ENCODE measurements at places on chromosomes 12 and 14.

GRCh38 chr14:60222820-60223219 is 26.2 kb upstream of the PPM1A start:
- no peak for DNase-seq

DNA sequence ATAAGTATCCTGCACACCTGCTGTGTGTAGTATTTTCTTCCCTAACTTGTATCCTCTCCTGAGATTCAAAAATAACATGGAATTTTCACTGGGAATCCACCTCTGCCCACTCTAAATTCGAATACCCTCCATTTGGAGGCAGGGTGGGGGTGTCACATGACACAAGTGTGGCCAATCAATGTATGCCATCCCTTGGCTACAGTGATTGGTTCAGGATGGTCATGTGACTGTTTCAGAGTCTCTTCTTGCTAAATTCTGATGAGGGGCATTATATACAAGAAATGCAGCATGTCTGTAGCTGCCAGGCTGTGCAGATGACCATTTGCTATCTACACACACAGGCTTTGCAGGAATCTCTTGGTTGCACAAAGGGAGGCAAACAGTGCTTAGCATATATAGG is 86.8 kb upstream of the TMEM132C start:
- no peak for DNase-seq

GRCh38 chr14:24952851-24953666 is 96.9 kb downstream of the STXBP6 start:
- no peak for DNase-seq

- DNase-seq, result no peak
These were observed 135.2 kb upstream of the SLC38A2 start for GRCh38 chr12:46507766-46508165.

DNA sequence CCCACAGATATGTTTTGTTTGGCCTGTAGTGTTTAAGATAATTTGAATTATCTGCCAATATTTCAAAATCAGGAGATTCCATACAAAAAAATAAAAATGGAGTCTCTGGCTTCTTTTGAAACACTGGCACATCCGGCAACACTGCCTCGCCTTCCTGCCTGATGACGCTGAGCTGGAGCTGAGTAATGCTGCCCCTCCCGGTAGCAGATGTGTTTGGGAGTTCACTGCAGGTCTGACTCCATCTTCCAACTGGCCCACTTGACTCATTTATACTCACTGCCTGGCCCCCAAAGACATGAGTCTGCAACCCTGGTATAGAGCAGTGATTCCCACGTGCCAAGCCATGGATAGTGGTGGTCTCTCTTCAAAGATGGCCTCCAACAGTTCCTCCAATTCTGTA is 7.4 kb downstream of the CIT start:
- DNase-seq, result no peak

DNA sequence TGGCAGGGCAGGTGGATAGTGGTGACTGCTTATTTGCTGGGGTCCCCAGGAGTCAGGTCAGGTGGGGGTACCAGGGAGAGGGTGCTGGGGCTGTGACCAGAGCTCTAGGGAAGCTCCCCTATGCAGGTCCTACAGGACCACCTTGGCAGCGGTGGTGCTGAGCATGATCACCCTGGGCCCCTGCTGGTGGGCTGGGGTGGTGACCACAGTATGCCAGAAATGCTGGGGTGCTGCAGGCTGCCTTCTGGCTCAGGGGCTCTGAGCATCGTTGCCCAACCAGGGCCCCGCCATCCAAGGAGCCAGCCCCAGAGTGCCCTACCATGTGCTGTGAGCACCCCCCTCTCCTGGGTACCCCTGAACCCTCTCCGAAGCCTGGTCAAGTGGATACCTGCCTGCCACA is 17.5 kb upstream of the NUDT14 start:
- DNase-seq, result no peak

DNA sequence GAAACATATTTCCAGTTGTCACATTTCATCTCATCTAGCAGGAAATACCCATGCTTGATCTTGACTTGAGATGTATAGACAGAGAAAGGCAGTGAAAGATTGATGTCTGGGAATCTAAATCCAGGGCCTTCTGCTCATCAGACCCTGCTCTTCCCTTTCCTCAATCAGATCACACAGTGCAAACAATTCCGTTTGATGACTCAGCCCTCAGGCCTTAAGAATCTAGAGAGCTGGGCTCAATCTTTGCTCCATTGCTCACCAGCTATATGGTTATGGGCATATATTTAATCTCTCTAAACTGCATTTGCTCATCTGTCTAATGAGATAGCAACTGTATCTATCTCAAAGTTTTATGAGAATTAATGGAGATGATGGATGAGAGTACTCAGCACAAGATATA is 201.8 kb upstream of the CCDC196 start:
- DNase-seq, result no peak

DNA sequence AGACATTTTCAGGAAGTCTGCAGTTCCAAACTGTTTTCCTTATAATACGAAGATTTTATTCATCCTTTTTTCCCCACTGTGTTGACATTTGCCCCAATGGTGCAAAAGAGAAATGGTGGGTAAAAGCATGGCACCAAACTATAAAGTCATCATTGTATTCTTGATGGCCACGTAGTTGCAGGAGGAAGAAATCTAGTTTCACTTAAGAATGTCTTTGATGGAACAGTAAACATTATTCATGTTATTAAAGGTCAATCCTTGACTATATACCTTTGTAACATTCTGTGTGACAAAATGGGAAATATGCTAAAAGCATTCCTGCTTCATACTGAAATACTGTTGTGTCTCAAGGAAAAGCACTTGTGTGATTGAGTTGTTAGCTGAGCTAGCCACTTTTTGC is 80.1 kb downstream of the PRKCH start:
- DNase-seq, result no peak

DNA sequence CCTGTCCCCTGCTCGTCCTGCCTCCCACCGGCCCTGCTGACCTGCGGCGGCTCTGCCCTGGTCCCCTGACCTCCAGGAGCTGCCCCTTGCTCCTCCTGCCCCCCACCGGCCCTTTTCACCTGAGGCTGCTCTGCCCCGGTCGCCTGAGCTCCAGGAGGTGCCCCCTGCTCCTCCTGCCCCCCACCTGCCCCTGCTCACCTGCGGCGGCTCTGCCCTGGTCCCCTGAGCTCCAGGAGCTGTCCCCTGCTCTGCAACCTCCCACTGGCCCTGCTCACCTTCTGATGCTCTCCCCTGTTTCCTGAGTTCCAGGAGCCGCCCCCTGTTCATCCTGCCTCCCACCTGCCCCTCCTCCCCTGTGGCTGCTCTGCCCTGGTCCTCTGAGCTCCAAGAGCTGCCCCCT is 101.3 kb downstream of the TMEM121 start:
- no peak for DNase-seq

DNA sequence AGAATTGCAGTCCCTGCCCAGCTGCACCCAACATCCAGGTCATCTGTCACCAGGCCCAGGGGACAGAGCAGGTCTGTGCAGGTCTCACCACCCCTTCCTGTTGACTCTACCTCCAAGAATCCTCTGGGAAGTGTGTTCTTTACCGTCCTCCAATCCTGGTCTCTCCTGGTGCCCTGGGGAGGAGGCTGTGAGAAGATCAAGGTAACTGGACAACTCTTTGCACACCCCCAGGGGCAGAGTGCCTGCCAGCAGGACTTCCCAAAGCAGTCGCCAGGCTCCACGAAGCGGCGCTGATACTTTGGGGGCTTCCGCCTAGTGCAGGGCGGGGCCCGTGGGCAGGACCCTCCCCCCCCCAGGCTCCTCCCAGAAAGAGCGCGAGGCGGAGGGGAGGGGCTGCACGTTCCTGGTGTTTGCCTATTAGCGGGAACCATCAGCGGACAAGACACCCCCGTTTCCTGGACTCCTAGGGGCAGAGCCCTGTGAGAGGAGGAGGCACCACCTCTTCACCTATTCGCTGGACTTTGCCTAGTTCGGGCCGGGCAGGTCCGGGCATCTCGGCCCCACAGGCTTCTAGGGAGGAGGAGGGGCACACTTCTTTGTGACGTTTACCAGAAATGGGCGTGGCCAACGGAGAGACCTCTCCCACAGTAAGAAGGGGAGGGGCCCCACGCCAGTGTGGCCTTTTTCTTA is 918.0 kb downstream of the AACS start:
- DNase-seq, result no peak

- DNase-seq, result no peak
These were observed 348.5 kb upstream of the DDHD1 start for GRCh38 chr14:53501361-53502211.
